ENCODE measurements at places on chromosomes 7 and 10.

- DNase-seq, result no peak
Observed at GRCh38 chr10:29470843-29471543, 163.8 kb downstream of the SVIL start.

DNA sequence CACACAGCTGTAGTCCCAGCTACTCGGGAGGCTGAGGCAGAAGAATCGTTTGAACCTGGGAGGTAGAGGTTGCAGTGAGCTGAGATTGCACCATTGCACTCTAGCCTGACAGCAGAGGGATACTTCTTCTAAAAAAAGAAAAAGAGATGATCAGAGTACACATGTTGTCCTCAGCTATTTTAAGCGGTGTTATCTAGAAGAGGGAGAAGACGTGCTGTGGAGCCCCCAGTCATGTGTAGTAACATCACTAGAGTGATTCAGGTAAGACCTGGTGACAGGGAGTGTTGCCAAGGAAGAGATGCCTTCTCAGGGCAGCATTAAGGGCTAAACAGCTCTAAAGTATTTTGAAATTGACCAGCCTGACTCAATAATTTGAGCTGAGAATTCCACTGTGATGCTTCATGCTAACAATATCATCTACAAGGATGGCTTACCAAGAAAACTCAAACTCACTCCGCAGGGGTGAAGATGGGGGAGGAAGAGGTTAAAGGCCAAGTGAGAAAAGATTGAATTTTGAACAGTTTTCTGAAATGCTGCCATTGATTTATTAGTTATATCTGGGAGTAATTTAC, 97.4 kb downstream of the KLF6 start:
- no peak for DNase-seq

DNA sequence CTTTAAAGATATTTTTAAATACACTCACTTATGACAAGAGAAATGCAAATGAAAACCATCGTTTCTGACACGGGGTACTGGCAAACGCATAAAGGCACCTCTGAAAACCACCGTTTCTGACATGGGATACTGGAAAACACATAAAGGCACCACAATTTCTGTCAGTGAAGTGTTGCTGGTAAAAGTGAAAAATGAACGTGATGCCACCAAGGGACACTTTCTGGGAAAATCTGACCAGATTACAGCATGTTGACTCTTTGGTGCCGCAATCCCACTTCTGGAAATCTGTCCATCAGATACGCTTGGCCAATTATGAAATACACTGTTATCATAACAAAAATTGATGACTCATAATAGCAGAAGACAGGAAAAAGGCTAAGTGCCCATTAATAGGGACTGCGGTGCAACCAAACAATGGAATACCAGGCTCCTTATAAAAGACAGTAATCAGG, 131.7 kb downstream of the ZMYND11 start:
- DNase-seq, result no peak

DNA sequence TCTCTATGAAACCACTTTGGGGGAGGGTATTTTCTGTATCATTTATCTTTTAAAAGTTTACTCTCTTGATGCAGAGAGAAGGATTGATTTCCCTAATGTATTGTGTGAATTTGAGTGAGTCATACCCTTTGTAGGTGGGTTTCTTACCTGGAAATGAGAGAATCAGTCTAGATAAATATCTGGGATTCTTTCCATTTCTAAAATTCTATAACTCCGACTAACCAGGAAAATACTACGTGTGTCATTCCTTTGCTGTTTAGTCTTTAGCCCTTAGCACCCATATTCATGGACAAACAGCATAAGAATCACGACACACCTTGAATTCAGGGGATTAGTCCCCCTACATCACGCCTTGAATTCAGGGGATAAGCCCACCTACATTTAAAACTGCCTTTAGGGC, 139.1 kb downstream of the GATA3 start:
- no peak for DNase-seq

- DNase-seq, result no peak
Observed at GRCh38 chr10:71094712-71095390, 117.5 kb upstream of the UNC5B start.

GRCh38 chr7:106041140-106041717, 70.9 kb downstream of the SYPL1 start:
- no peak for DNase-seq
